CD8-positive, alpha-beta T cell (primary cell): ENCODE measurements at places on chromosomes 5 and 9.
A peak's percentile ranks its signal among the peaks of the same experiment; 100 is the strongest.

DNA sequence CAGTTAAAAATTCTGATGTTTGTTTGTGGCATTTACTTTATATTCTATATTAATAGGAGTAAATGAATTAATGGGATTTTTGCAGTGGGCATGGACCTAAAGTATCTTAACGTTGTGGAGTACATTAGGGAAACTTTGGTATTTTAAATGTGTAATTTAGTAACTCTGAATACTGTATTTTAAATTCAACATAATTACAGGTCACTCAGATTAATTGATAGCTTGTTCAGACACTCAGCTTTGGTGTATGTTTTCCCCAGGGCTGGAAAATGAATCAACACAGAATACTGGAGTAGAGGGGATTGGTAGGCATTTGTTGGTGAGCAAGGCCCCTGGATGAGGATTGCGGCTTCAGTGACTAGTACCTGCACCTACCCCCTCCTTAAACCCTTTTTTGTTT, 117.5 kb downstream of the TRIO start:
- no peak for DNase-seq

GRCh38 chr9:126701813-126702140, 88.0 kb downstream of the LMX1B start:
- no peak for DNase-seq

DNA sequence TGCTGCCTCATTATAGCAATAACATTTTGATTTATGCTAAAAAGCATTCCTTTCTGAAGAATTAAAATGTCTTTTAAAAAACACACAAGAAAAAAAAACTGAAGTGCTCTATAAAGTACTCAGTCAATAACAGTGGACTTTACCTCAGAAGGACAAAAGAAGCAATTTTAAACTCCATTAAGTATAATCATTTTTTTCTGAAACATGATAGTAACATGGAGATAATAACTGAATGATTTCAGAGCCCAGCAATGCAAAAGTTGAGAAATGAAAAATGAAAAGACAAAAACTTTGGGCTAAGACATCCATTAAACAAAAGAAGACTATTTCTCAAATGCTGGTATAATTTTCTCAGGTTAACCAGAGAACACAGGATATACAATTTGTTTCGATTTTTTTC, 78.7 kb downstream of the RFX3 start:
- no peak for DNase-seq

DNA sequence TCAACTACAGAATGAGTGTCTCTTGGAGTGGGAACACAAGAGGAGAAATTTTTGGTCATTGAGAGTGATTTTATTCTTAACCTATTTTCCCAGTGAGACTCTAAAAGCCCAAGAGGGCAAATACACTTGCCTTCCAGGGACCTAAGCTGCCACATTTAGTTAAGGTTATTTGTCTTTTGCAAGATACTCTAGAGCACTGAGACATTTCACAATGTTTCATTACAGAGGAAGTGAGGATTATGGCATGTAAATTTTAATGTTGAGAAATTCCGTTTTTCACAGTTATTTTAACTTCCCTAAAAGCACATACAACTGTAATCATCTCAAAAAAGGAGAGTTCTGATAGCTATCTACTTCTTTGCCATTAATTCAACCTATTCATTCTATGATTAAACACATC, 38.7 kb upstream of the RAB3C start:
- DNase-seq, result no peak

- no peak for DNase-seq
Observed at GRCh38 chr5:43193894-43194265, 1.9 kb downstream of the NIM1K start.

DNA sequence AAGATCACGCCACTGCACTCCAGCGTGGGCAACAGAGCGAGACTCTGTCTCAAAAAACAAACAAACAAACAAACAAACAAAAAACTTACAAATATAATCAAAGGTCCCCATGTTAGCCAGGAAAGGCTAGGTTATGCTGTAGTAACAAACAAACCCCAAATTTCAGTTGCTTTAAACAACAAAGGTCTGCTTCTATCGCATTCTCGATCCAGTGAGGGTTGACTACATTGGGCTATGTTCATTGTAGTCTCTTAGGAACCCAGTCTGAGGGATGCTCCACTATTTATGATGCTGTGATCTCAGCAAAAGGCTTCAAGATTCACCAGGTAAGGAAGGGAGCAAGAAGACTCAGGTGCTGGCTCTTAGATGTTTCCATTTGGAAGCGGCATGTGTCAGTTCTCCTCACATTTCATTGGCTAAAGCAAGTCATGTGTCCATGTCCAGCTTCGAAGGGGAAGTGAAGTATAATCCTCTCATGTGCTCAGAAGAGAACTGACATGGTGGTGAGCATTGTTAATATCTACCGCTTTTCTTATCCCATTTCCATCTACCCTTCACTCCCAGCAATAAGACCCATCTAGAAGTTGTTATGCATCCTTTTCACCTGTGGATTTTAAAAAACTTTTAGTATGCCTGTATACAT, 26.5 kb upstream of the NEK6 start:
- DNase-seq, result no peak

DNA sequence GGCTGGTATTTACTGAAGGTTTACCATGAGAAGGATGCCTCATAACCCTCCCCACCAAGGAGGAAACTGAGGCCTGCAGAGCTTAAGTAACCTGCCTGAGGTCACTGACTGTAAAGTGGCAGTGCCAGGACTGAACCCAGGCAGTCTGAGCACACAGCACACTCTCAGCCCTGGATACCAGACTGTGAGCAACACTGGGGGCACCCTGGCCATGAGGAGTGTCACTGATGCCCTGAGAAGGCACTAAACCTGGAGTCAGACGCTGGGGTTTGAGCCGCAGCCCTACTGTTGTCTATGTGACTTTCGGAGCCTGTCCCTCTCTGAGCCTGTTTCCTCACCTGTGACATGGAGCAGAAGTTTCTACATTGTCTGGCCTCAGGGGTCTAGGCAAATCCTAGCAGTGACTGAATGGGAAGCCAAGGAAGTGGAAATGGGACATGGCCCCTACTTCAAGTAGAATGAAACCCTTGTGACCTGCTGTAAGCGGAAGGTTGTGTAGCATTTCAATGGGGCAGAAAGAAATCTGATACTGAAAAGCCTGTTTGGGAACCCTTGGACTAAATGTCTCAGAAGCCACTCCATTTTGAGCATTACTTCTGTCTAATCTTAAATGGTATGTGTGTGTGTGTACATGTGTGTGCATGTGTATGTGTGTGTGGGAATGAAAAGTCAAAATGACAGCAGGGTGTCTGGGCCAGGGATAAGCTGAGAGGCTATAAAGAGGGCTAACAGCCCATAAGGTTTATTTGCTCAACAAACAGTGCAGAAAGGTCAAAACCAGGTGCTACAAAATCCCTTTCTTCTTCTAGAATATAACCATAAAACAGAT, 36.0 kb downstream of the B4GALT1 start:
- no peak for DNase-seq

- DNase-seq, result no peak
Observed at GRCh38 chr9:103242025-103242424, 246.9 kb downstream of the CYLC2 start.

- DNase-seq, result no peak
Observed at GRCh38 chr9:84702471-84702870, 32.9 kb downstream of the NTRK2 start.

GRCh38 chr5:117833691-117834090, 1154.7 kb downstream of the DTWD2 start:
- DNase-seq, result no peak

GRCh38 chr5:105506692-105507277, 1944.2 kb upstream of the NUDT12 start:
- no peak for DNase-seq

- DNase-seq, result no peak
Observed at GRCh38 chr5:178186427-178186826, 744 bp downstream of the GMCL2 start.

GRCh38 chr5:72353046-72353445, 32.9 kb downstream of the PTCD2 start:
- DNase-seq, result no peak

- no peak for DNase-seq
Observed at GRCh38 chr5:91150636-91151035, 232.5 kb downstream of the ARRDC3 start.

- DNase-seq, result no peak
Observed at GRCh38 chr5:54360089-54360488, 49.7 kb upstream of the ARL15 start.

GRCh38 chr5:114070093-114070722, 291.7 kb upstream of the KCNN2 start:
- no peak for DNase-seq

DNA sequence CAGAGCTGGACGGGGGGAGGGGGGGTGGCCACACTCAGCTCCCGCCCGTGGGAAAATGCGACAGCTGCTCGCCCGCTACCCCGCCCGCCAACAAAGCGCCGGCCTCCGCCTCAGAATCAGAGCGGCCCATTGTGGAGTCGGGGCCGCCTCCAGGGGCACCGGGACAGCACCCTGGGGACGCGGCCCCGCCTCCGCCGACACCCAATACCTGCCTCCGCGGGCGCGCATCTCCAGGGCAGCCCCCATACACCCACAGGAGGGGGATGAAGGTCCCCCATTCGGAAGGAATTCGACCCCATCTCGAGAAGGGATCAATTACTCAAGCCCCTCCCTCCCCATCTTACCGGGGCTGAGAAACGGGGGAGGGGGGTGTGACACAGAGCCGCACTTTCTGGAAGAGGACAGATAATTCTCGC, 1.3 kb downstream of the NOTCH1 start:
- peak; percentile 39 for DNase-seq

DNA sequence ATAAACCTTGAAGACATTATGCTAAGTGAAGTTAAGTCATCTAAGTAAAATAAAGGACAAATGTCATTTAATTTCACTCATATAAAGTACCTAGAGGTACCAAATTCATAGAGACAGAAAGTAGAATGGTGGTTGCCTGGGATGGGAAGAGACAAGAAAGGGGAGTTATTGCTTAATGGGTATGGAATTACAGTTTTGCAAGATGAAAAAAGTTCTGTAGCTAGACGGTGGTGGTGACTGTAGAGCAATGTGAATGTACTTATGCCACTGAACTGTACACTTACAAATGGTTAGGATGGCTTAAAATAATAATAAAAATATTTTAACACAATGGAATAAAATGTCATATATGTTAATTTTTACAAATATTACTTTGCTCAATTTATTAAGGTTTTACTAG, 128.0 kb downstream of the MPDZ start:
- no peak for DNase-seq

- DNase-seq, result no peak
Observed at GRCh38 chr9:106286249-106286648, 576.7 kb upstream of the ZNF462 start.

- no peak for DNase-seq
Observed at GRCh38 chr5:154406231-154406630, 39.6 kb upstream of the SAP30L start.

- DNase-seq, result no peak
Observed at GRCh38 chr9:83066771-83067170, 3.8 kb upstream of the RASEF start.

DNA sequence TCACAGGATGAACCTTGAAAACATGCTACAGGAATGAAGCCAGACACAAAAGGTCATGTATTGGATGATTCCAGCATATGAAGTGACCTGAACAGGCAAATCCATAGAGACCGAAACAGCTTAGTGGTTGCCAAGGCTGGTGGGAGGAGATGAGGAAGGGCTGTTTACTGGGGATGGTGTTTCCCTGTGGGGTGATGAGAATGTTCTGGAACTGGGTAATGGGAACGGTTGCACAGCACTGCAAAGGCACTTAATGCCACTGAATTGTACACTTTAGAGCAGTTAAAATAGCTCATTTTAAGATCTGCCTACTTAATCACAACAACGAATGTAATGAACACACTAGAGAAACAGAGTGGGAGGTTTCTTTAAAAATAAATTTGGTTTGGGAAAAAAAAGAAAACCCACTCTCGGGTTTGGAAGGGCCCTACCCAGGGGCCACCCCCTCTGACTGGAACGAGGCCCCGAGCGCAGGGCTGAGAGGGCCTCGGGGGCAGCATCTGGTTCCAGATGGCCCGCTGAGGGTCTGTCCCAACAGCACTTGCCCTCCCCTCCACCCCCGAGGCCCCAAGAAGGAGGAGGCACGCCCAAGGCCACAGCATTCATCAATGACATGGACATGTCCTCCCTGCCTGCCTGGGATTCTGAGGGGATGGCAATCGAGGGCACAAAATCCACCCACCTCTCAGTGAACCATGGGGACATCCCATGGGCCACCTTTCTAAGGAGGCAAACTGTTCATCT, 31.7 kb downstream of the SARDH start:
- no peak for DNase-seq

- DNase-seq, result no peak
Observed at GRCh38 chr9:78238046-78239038, 2.5 kb downstream of the CEP78 start.

DNA sequence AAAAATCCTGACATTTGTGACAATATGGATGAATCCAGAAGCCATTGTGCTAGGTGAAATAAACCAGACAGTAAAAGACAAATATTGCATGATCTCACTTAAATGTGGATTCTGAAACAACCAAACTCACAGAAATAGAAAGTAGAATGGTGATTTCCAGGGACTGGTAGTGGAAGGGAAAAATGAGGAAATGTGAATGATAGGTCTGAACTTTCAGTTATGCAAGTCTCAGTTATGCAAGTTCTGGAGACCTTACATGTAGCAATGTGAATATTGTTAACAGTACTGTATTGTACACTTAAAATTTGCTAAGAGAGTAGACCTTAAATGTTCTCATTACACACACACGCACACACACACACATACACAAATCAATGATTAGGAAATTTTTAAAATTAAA, 84.9 kb downstream of the SLCO4C1 start:
- DNase-seq, result no peak

DNA sequence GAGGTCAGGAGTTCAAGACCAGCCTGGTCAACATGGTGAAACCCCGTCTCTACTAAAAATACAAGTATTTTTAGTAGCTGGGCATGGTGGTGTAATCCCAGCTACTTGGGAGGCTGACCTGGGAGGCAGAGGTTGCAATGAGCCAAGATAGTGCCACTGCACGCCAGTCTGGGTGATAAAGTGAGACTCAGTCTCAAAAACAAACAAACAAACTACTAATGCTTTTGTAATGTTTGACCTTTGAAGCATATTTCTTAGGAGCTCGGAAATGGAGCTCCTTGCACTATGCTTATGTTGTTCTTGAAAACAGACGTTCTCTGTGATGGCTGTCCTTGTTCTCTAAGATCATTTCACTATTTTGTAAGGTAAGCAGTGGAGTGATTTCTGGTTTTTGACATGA, 6.0 kb downstream of the F2RL2 start:
- no peak for DNase-seq

GRCh38 chr5:73892806-73893205, 266.8 kb downstream of the ARHGEF28 start:
- no peak for DNase-seq

DNA sequence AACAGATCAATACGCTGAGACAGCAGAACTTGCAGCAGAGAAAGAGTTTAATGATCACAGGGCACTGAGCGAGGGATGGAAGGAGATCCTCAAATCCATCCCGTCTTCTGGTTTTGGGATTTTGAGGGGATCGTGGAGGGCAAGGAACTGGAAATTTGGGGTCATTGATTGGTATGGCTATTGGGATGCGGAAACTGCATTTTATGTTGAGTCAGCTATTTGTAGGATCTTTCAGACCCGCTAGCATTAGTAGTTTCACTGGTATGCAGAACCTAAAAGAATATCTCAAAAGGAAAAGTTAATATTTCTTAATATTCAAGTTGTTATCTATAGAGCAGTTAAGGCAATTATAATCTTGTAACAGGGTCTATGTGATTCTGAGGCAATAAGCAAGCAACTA, 771.7 kb upstream of the CTNND2 start:
- no peak for DNase-seq

GRCh38 chr5:120886351-120886860, 422.3 kb downstream of the PRR16 start:
- DNase-seq, result no peak

GRCh38 chr9:5529683-5530221, 19.4 kb downstream of the PDCD1LG2 start:
- no peak for DNase-seq

GRCh38 chr9:91746904-91747303, 203.1 kb downstream of the ROR2 start:
- DNase-seq, result no peak
